CD4-positive, alpha-beta T cell treated with Interleukin-21 for 1 hour (primary cell): ENCODE measurements at places on chromosomes 6 and 20.

- DNase-seq = no peak
Observed at GRCh38 chr20:8602389-8603116, 466.3 kb upstream of the PLCB4 start.

DNA sequence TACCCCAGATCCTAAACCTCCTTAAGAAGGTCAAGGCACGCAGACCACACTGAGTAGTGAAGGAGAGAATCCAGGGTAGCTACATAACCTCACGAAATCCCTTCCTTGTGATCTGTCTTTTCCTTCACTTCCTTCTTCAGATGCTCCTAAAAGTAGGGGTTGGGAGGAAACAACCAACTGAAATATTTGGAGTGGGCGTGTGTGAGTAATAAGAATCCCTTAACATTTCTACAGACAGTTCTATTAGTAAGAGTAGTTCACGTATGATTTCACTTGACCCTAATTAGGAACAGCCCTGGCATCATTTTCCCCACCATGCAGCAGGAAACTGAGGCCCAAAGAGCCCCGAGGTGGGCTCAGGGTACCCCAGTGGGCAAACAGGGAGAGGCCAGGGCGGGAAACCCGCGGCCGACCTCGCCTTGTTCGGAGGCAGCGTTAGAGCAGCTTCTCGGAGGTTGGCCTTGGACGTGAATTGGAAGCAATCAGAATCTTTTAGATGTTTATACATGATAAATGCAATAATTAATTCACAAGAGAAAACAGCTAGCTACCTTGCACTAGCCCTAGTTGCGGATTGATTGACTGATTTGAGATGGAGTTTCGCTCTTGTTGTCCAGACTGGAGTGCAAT, 859 bp upstream of the RAE1 start:
- no peak for DNase-seq

DNA sequence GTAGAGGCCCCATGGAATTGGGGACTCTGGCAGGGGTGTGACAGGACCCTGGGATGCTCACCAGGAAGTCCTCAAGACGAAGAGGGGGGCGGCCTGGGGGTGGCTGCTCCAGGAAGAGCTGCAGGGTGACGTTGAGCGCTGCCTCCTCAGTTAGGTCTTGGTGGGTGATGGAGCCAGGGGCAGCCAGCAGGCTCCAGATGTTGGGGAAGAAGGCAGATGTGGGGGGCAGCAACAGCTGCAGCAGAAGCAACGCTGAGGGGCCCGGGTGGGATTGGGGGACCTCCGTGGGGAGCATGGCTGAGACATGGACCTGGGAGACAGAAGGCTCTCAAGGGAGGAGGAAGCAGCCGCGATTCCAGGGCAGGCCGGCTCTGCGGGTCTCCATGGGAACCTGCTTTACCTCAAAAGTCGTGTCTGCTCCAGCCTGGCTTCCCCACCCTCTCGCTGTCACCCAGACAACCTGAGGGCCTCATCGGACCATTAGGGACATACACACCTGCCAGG, 591 bp downstream of the VWA7 start:
- DNase-seq = no peak

- no peak for DNase-seq
Observed at GRCh38 chr6:150615967-150616366, 16.3 kb downstream of the PLEKHG1 start.

DNA sequence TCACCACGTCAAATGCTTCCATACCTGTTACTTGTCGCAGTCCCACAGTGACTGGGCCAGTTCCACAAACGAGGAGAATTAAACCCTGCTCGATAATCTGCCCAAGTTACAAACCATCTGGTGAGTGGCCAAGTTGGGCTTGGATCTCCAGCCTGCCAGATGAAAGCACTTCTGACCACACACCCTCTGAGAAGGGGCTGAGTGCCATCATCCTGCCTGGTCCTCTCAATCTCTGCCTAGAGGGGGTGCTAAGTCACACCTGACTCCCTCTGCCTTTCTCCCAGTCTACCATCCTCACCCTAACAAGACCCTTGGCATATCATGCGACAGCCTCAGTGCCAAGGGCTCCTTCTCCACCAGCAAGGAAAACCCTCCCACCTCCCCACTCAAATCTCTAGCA, 15.8 kb downstream of the RRP36 start:
- no peak for DNase-seq

- DNase-seq = peak; percentile 61
Observed at GRCh38 chr6:151475653-151476523, 17.9 kb upstream of the CCDC170 start.

GRCh38 chr6:32932132-32932868, 8.5 kb downstream of the HLA-DMB start:
- DNase-seq = no peak

DNA sequence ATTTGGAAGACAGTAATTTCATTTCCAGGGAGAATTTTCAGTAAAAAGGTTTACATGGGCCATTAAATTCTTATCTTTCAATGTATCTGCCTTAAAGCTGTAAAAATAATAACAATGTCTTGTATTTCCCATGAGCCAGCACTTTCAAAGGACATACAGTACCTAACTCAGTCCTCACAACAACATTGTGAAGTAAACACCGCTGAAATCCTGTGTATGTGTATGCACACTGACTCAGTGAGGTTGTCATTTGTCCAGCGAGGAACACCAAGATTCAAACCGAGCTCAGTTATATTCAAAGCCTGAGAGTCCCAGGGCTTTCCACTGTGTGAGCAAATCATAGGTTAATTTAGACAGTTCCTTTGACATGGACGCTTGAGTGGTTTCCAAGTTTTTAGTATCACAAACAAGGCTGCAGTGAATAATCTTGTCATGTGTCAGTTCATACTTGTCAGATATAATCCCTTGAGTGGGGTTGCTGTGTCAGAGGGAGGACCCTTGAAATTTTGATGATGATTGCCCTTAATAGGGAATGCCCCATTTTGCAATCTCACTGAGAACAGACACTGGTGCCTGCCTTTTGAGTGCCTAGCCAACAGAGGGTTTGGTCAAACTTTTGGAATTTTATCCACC, 50.0 kb upstream of the SLC22A23 start:
- DNase-seq = no peak

- DNase-seq = no peak
Observed at GRCh38 chr6:111950661-111951496, 77.6 kb upstream of the FYN start.

DNA sequence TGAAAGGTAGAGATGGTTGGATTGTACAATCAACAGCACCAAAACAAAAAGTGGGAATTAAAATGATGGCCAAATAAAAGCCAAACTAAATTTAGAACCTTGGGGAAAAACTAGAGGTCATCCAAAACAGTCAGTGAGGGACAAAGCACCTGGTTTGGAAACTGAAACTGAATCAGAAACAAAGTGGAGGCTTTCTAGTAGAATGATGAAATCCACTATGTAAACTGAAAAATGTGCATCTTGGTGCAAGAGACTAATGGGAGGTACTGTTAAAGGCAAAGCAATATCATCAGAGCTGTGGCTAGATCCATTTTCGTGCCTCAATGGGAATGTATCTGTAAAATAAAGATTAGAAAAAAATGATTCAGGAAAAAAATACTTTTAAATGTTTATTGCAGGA, 380.0 kb upstream of the GJE1 start:
- DNase-seq = no peak

DNA sequence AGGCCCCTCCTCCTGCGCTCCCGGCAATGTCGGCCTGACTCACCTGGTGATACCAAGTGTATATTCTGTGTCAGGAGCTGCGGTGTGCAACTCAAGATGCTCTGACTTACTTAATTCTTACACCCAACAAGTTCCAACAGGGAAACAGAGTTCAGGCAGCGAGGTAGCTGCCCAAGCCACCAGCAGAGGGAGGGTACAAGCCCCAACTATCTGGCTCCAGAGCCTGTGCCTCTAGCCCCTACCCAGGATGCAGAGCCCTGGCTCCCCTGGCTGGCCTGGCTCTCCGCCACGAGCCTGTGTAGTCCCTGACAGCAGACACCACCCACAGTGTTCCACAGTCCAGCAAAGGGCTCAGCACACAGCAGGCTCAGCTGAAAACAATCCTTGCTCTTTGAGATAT, 34.9 kb downstream of the C20orf203 start:
- DNase-seq = no peak

- no peak for DNase-seq
Observed at GRCh38 chr6:43859213-43859612, 89.2 kb downstream of the VEGFA start.

GRCh38 chr6:15516923-15517560, 145.8 kb downstream of the DTNBP1 start:
- no peak for DNase-seq

DNA sequence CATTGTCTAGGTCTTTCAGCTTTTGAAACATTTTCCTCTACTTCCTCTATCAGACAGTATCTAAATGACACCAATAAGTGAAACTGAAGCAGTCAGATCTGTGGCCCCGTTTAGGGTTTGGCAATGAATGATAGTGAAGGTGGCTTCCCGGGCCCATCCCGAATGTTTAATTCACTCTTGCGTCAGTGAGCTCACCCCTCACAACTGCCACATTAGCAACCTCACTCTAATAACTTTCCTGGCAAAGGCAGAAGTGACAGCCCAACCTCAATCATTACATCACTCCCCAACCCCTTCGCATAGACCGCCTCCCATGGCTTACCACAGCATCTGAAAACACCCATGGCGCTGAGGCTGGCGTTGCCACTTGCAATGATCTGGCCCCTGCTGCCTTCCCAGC, 92.4 kb upstream of the CD83 start:
- peak; percentile 33 for DNase-seq

DNA sequence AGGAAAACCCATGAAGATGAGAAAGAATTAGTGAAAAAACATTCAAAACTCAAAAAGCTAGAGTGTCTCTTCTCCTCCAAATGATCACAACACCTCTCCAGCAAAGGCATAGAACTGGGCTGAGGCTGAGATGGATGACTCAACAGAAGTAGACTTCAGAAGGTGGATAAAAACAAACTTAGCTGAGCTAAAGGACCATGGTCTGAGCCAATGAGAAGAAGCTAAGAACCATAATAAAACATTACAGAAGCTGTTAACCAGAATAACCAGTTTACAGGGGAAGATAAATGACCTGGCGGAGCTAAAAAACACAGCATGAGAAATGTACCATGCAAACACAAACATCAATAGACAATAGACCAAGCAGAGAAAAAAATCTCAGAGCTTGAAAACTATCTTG, 904.1 kb upstream of the MANEA start:
- DNase-seq = no peak

- no peak for DNase-seq
Observed at GRCh38 chr6:22722913-22723312, 153.5 kb downstream of the HDGFL1 start.

DNA sequence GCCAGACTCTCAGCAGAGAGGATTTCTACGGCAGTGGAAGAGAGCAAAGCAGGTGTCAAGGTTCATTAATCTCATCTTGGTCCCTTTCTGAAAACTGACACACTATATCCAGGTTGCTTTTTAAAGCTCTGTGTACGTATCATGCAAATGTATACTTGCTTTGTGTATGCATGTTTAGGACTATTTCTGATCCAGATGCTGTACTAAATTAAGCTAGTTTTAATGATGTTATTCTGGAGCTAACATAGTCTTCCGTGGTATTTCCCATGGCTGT, 59.2 kb upstream of the SNX9 start:
- no peak for DNase-seq

DNA sequence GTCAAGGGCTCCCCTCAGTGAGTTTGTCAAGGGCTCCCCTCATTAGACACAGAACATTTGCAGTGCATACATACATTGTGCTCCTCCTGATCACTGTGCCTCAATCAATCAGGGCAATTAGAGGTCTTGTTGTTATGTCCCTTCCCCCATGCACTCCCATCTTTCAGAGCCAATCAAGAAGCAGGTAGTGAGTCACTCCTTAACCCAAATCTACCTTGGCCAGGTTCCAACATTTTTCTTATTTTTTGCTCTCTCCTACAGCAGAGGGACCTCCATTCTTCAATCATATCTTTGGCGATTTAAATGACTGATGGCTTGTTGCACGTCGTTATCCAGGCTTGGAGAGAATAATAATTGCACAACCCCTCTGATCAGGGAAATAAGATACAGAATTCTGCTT, 409.9 kb upstream of the SPTLC3 start:
- DNase-seq = no peak

DNA sequence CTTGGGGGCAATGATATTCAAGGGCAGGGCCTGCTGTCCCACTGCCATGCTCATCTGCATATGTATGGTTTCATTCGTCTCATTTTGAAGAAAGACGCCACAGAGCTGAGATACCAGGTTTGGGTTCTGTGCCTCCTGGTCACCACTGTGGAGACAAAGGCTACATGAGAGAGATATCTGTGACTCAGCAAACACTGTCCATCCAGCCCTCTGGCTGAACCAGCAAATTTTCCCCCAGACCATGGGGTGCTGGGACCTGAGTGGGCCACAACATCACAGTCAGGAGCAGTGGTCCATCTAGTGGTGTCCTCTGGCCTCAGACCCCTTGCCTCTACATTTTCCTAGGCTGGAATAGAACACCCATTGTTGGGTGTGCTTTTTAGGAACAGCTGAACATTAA, at the start of gene MAS1L:
Gene MAS1L, minus strand, starts transcription at position 297 of the 400 bp plus-strand sequence. Its CDS starts 54 bp downstream, at position 243.
- DNase-seq = no peak

DNA sequence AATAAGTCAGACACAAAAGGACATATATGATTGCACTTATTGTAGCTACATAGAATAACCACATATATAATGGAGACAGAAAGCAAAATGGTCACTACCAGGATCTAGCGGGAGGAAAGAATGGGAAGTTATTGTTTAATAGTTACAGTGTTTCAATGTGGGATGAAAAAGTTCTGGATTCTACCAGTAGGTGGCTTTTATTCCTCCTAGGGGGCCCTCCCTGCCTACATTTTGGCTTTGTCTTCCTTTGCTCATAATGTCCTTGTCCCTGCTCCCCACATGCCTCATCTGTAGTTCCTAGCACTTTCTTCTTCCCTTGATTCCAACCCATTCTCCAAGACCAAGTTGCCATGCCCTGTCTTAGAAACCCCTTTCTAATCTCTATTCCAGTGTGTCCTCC, 16.3 kb downstream of the ZNF133 start:
- no peak for DNase-seq

- DNase-seq = no peak
Observed at GRCh38 chr6:166499350-166500163, 86.9 kb downstream of the RAMACL start.

GRCh38 chr20:53833333-53834061, 236.9 kb downstream of the BCAS1 start:
- DNase-seq = no peak

- no peak for DNase-seq
Observed at GRCh38 chr6:109447878-109448555, 7.5 kb downstream of the SMPD2 start.

DNA sequence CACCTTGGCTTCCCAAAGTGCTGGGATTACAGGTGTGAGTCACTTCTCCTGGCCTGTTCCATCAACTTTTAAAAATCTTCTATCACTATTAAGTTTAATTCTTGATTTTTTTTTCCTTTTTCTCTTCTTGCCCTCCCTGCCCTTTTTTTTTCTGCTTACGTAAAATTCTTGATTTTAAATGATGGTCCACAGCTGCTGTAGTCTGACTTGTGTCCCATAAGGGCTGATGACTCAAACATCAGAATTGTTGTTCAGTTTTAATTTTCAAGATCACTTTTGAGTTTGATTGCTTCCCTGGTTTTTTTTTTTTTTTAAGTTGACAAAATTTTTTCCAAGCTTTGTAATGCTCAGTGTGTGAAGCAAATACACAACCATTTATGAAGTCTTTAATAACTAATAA, 61.9 kb downstream of the CBFA2T2 start:
- no peak for DNase-seq
